ENCODE measurements at places on chromosomes 1 and 21. TPM values are rescaled to one million over a fixed set of nuclear protein-coding genes. Genes with fewer than 3 reads are reported as not detected.
A peak's percentile ranks its signal among the peaks of the same experiment; 100 is the strongest.

GRCh38 chr1:116242741-116243140 is 130.3 kb upstream of the ATP1A1 start:
- no peak overlapping the region for H3K27ac ChIP-seq
- H3K4me3 ChIP-seq: no peak overlapping the region
- H3K4me1 ChIP-seq: peaks cover 9% of the 10 kb centered on the region

Gene ILDR2
- 0.47 TPM for total RNA-seq

GRCh38 chr1:54311506-54311905 is 94.7 kb downstream of the SSBP3 start:
- no peak overlapping the region for H3K27ac ChIP-seq
- H3K36me3 ChIP-seq: peaks cover 3% of the 10 kb centered on the region

Gene PRAMEF1
- not detected for total RNA-seq

- H3K27ac ChIP-seq: no peak overlapping the region
- H3K4me3 ChIP-seq: no peak overlapping the region
- no peaks in the 10 kb centered on the region for H3K27me3 ChIP-seq
- H3K4me1 ChIP-seq: no peaks in the 10 kb centered on the region
Measured at GRCh38 chr1:71687376-71687775, 595.0 kb downstream of the NEGR1 start.

- peak; percentile 92 for DNase-seq
- H3K36me3 ChIP-seq: peaks cover 28% of the 10 kb centered on the region
- H3K27ac ChIP-seq: peak within 1 kb of the TSS; percentile 52
- H3K27me3 ChIP-seq: no peaks in the 10 kb centered on the region
Measured at GRCh38 chr1:32335790-32336590, at the start of gene MARCKSL1. Gene MARCKSL1 (minus strand): TSS chr1:32336233. CDS start chr1:32336033, 200 bp downstream.

DNA sequence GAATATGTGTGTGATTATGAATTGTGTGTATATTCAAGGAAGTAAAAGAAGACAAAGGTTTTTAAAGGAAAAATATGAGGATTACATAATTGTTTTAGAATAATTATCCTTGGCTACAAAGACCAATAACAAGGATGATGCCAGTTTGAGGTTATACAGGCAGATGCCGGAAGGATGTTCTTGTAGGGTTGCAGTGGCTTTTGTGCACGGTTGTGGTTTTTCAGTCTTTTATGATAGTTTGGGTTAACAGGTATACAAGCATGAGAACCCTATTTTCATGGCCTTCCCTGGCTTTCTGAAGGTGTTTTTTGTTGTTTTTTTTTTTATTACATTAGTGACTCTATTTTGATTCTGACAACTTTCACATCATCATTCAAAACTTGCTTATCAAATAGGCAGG is 4.9 kb downstream of the CR2 start:
- DNase-seq: no peak
- peaks cover 10% of the 10 kb centered on the region for H3K27me3 ChIP-seq
- no peaks in the 10 kb centered on the region for H3K36me3 ChIP-seq
- peak overlapping the region; percentile 49 for H3K27ac ChIP-seq
- peaks cover 41% of the 10 kb centered on the region for H3K4me1 ChIP-seq

DNA sequence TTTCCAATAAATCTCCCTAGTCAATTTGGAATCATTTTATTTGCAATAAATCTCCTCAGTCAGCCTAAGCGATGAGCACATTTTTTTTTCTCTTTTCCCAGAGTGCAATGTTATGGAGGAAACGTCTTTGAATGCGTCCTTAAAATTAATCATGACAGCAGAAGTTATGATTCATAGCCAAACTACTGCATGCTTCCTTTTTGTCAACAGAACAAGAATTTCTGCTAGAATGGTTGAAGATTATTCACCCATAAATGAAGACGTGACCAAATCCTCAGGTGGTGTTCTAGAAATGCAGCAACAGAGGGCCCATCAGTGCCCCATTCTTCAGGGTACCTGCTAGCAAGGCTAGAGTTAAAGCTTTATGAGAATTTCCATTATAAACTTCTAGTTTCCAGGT is 407.9 kb upstream of the PKN2 start:
- H3K27me3 ChIP-seq: no peaks in the 10 kb centered on the region
- H3K36me3 ChIP-seq: no peaks in the 10 kb centered on the region
- no peaks in the 10 kb centered on the region for H3K4me1 ChIP-seq
- DNase-seq: no peak
- no peak overlapping the region for H3K27ac ChIP-seq

DNA sequence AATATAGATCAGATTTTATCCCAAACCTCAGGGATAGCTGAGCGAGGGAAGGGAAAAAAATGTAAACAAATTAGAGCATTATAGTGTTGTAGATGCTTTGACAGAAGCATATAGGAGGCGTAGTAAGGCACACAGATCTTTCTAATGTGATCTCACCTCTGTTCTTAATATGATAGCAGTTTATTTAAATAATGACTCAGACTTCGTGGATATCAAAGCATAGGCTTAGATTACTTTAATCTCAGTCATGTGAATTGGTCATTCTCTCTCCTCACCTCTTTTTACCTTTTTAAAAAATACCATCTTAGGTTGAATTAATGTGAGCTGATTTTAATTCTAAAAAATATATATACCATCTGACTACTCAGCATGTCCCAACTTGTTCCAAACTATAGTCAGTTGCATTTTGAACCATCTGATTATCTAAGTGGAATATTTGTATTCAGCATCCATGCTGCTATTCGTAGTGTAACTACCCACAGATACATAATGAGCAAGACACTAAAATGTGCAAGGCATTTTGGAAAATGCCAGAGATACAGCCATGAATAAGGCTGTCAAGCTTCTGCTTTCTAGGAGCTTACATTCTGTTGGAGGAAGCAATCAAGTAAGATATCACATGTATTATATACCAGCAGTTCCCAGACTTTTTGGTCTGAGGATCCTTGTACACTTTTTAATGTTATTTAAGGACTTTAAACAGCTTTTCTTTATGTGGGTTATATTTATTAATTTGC is 76.7 kb downstream of the OSBPL9 start:
- no peak overlapping the region for H3K4me3 ChIP-seq
- no peak overlapping the region for H3K27ac ChIP-seq
- DNase-seq: no peak
- H3K36me3 ChIP-seq: no peaks in the 10 kb centered on the region

- H3K27ac ChIP-seq: no peak overlapping the region
- H3K4me1 ChIP-seq: peaks cover 25% of the 10 kb centered on the region
- DNase-seq: no peak
- no peak overlapping the region for H3K4me3 ChIP-seq
Measured at GRCh38 chr1:204077979-204078696, 5.2 kb downstream of the SOX13 start.

Gene NFIA
- 5.9 TPM for total RNA-seq

Gene PADI1
- total RNA-seq: not detected

Gene ARHGAP30
- total RNA-seq: 78.9 TPM
